Vagina (tissue), 2 donors: ENCODE measurements at places on chromosomes 11 and 22. TPM values are rescaled to one million over a fixed set of nuclear protein-coding genes. Genes with fewer than 3 reads are reported as not detected.

KLHDC7B gene
- total RNA-seq, result 0.49 TPM

SCUBE2 gene
- total RNA-seq, result 36.3 TPM

DNA sequence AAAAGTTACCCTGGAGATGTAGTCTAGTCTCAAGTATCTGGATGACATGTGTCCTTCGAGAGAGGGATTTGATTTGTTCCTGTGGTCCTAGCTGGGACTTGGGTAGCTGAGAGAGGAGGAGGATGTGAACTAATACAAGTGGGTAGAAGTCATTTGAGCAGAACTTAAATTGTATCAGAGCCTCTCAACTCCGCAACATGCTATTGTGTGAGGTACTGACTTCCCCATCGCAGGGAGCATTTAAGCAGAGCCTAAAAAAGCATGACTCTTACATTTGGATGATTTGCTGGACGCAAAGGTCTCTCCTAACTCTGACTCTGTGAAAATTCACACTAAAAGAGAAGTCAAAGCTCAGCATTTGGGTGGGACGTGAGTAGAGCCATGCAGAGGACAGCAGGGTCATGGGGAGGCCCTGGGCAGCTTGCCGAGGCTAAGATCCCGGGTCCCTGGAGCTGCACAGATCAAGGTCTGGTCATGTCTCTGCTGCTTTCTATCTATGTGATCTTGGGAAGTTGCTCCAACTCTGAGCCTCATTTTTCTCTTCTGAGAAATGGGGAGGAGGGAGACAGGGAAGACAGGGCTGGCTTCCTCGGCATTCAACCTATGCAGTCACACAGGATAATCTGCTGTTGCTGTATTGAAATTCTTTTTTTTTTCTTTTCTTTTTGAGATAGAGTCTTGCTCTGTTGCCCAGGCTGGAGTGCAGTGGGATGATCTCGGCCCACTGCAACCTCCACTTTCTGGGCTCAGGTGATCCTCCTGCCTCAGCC lies 44.9 kb downstream of the CD82 start:
- no peak for DNase-seq

- DNase-seq, result no peak
Observed at GRCh38 chr11:47723041-47723440, 7.9 kb upstream of the AGBL2 start.

GRCh38 chr11:32829157-32829679 lies 509 bp upstream of the PRRG4 start:
- no peak for DNase-seq

DNA sequence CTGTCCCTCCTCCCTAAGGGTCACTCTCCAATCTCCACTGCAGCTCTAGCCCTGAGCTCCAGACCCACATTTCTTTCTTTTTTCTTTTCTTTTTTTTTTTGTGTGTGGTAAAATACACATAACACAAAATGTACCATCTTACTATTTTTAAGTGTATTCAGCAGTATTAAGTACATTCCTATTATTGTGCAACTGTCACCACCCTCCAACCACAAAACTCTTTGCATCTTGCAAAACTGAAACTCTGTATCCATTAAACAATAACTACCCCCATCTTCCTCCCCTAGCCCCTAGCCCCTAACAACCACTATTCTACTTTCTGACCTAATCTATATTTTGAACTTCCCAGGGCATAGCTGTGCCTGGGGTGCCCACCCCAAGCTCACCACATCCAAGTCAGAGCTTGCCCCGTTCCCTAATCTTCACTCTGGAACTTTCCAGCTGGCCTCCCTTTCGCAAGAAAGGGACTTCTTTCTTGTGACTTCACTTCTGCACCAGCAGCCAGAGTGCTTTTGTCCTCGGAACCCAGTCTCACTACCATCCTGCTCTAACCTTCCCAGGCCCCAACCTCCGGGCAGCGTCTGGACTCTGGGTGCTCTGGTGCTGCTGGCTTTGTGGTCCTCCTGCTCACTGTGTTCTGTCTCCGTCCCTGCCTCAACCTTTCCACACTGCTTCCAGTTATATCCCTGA lies 30.7 kb downstream of the PARVG start:
- peak; percentile 93 for DNase-seq

DNA sequence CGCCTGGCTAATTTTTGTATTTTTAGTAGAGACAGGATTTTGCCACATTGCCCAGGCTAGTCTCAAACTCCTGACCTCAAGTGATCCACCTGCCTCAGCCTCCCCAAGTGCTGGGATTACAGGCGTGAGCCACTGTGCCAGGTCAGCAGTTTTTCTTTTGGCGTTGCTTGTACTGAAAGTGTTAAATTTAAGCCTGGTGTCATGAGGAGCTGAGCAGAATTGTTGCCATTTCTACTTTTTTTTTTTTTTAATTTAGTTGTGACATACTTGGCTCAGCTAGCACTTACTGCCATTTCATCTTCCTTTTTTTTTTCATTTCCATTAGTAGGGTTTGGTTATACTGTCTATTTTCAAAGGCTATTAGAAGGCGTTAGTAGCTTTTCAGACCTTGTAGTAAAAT lies 10.7 kb downstream of the TAB1 start:
- no peak for DNase-seq

GRCh38 chr11:88680806-88681205 lies 343.3 kb upstream of the CTSC start:
- no peak for DNase-seq
